ENCODE measurements at places on chromosomes 13 and 19.

- DNase-seq, result no peak
Measured at GRCh38 chr19:45996933-45997332, 1.7 kb downstream of the CCDC61 start.

DNA sequence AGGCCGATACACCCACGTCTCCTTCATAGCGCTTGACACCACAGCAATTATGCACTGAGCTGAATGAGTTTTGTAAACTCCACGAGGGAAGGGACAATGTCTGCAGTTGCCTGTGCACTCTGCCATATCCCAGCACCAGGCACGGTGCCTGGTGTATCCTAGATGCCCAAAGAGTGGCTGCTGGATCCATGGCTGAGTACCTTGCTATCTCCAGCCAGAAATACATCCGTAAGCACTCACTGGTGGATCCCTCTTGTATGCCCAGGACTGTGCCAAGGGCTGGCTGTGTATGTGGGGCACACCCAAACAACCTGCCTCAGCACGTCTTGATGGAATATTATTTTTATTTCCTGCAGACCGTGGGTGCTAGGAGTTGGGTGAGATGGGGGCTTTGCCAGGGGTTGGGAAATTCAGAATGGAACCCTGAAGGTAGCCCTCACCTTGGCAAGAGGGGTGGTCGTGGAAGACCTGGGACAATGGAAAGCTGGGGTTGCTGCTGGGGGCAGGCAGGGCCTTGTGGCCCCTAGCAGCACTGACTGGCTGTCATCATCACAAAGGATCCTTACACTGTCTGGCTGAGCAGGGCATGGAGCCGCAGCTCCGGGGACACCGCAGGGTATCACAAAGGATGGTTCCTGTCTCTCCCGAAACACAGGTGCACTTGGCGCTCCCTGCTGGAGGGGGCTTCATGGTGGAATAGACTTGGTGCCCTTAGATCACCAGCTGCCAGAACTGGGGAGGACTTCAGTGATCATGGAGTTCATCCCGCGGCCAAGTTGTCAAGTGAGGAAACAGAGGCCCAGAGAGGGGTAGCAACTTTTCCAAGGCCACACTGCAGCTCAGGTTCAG lies 131.3 kb downstream of the URI1 start:
- DNase-seq, result no peak

DNA sequence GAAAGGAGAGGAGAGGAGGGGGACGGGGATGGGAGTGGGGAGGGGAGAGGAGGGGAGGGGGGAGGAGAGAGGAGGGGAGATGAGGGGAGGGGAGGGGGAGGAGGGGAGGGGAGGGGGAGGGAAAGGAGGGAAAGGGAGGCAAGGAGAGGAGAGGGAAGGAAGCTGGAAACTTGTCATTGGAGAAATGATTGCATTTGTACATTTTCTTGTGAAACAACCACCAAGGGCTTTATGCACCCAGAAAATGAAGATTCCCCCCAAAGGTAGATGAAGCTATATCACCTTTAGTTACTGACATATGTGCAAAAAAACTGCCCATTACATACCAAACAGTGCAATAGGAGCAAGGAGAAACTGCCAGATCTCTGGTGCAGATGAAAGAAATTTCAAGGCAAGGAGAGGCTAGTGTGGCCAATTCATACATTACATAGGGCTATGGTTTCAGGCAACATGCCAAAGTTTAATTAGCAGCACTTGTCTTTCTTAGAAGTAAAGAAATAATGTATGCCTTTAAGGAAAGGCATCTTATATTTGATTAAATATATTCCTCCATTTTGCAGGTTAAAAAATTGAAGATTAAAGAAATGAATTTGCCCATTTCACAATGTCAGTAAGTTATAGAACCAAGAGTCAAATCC lies 49.5 kb upstream of the STK24 start:
- DNase-seq, result no peak

DNA sequence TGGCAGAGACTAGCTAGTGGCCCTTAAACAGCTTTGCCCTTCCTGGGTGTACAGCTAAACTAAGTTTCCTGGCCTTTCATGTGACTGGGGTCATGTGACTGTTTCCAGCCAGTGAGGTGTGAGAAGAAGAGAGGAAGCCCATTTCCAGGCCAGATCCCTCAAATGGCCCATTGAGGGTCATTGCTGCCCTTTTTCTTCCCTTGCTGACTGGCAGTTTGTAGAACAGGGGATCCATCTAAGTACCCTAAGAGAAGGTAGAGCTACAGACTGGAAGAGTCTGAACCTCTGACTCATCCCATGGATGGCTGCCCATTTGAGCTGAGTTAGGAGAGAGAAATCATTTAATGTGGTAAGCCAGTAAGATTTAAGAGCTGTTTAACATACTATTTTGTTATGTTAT lies 2.8 kb downstream of the SWSAP1 start:
- no peak for DNase-seq

DNA sequence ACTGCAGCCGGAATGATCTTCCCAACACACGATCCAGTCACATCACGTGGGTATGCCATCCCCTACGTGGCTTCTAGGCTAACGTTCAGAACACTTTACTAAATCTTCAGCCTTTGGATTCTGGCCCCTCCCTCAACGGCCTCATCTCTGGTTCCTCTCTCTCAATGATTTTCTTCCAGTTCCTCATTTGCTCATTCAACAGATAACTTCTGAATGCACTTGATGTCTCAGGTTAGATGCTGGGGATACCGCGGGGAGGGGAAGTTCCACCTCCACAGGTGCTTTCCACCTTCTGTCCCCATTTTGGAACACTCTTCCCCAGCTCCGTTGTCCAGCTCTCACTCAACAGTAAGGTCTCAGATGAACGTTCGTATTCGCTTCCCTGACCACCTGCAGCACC lies 66.1 kb downstream of the ATP7B start:
- DNase-seq, result no peak

GRCh38 chr13:32538143-32538620 lies 413 bp downstream of the N4BP2L2 start:
- DNase-seq, result no peak
